HFF-Myc (cell line): ENCODE measurements at places on chromosomes 5 and 9.

DNA sequence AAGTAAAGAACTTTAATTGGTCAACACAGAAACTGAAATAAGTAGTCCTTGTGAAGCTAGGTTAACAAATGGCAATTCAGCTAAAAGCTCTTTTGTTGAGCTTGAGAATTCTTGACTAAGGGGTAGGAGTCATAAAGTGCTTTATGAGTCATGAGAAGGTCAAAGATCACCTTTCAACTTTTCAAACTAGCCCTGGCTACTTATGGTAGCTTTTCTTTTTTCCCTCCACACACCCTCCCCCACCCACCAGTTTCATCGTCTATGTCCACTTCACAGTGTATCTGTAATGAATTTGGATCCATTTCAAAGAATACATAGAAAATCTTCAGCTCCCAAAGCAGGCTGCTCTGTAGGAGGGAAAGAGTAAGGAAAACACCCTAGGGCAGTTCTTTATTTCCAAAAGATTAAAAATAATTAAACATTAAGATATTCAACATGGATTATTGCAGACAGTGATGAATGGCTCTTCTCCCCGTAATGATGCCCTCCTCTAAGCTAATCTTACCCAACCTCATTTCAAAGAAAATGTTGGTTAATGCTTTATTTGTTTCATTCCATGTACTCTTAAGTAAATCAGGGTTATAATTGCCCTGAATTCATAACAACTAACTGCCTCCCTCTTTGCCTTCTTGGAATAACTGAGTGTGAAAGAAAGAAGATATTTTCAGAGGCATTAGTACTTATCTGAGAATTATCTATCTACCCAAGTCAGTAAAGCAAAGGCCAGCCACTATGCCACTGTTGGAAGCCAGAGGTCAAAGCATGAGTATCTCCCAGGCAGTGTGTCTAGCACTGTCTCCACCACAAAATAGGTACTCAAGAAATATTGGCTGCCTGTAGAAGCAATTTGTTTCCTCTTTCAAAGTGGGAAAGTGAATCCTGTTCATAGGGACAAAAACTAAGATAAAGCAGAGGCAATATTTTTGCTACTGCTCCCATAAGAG lies 290.6 kb downstream of the PIK3R1 start:
- no peak for DNase-seq

DNA sequence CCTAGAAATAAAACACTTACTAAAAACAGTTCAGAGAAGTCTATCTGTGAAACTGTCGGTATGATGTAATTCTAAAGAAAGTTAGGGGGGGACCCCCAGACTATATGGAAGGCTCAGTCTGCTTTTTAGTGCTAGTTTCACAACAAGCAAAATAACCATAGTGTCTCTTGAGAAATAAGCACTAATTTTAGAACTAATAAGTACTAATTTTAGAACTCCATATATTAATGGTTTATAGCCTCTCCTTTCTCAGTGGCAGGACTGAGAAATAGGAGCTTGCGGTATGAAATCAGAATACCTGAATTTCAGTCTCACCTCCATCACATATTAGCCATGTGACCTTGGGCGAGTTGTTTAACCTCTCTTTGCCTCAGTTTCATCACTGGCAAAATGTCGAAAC lies 1.4 kb upstream of the PHF24 start:
- no peak for DNase-seq

- DNase-seq: no peak
These were observed 493.7 kb downstream of the ZNF608 start for GRCh38 chr5:124252747-124253146.

DNA sequence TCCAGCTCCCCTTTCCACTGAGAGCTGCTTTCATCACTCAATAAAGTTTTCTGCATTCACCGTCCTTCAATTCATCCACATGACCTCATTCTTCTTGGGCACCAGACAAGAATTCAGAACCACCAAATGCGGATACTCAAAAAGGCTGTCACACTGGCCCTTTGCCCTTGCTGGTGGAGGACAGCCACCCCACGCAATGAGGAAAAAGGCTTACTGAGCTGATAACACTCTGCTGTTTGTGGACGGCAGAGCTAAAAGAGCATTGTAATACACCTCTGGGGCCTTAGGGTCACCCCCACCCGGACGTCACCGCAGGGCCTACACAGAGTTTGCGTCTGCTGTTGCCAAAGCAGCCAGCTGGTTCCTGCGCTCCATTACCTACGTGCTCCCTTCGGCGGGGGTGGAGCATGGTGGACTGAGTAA lies 51.2 kb upstream of the ZNF608 start:
- no peak for DNase-seq

GRCh38 chr9:99244344-99245260 lies 22.5 kb downstream of the SEC61B start:
- DNase-seq: no peak

DNA sequence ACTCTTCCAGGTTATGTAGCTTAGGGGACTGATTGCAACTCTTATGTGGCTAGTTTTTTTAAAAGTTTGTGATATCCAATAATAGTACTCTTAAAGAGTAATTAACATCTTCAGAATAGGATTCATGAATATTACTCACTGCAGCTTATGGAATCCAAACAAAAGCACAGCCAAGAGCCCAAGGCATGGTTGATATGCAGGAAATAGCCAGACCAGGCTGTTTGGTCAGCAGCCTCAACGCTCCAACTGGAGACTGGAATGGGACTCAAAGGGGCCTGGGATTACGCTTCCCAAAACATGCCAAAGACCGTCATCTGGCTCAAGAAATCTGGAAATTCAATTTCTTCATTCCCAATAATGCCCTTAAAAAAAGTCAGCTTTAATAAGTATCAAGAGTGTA lies 268.6 kb downstream of the SEC61B start:
- DNase-seq: no peak

DNA sequence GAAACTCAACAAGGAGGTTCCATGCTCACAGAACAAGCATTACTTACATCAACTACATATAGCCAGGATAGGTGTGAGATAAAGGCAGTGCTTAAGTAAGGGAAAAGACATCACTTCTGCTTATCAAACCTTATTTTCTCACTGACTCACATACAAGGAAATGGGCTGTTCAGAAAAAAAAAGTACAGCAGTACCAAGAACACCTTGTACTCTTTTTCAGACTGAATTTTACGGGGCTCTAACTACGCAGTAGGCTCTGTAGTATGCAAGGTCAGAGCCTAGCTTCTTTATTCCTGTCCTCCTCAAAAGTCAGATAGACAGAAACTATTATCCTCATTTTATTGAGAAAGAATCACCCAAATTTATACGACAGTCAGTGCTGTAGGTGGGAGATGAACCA lies 5.8 kb downstream of the PSMB7 start:
- DNase-seq: no peak

DNA sequence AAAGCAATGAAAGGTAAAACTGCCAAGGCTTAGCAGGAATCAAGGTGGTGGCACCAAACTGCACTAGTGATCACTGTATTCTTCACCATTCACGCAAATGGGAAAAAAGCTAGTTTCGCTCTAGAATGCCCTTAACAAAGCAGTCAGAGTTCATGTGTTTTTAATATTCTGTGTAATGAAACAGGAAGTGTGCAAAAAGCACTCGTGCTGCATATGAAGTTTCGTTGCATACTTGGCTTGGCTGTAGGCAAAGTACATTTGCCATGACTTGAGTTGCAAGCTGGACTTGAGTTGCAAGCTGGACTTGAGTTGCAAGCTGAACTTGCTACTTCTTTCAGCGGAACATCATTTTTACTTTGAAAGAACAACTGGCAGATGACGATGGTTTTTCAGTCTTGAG lies 55.4 kb downstream of the FOXI1 start:
- DNase-seq: no peak

- DNase-seq: no peak
These were observed 95.0 kb downstream of the NR6A1 start for GRCh38 chr9:124676159-124676551.

- DNase-seq: peak; percentile 77
These were observed 178.0 kb downstream of the RFK start for GRCh38 chr9:76216161-76216649.

GRCh38 chr9:122223435-122223834 lies 5.3 kb downstream of the LHX6 start:
- DNase-seq: no peak

- DNase-seq: no peak
These were observed 693.2 kb upstream of the CHD1 start for GRCh38 chr5:99621772-99622681.

GRCh38 chr9:137785704-137786161 lies 91.8 kb upstream of the CACNA1B start:
- no peak for DNase-seq

GRCh38 chr5:136666970-136667620 lies 301.8 kb upstream of the TRPC7 start:
- DNase-seq: no peak

DNA sequence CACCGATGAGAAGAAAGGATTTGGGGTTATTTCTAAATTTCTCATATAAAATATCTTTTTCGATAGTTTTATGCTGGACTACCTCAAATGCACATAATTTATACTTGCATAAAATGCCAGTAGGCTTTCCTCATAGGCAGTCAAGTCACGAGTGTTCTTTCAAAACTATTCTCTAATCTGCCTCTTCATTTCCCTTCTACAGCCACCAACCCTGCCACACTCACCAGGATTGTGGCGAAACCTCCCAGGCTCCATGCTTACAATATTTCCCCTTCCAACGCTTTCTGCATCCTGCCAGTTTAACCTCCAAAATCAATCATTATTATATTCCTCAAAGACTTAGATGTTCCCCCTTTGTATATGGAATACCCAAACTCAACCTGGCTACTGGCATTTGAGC lies 65.4 kb downstream of the FRMD3 start:
- no peak for DNase-seq

DNA sequence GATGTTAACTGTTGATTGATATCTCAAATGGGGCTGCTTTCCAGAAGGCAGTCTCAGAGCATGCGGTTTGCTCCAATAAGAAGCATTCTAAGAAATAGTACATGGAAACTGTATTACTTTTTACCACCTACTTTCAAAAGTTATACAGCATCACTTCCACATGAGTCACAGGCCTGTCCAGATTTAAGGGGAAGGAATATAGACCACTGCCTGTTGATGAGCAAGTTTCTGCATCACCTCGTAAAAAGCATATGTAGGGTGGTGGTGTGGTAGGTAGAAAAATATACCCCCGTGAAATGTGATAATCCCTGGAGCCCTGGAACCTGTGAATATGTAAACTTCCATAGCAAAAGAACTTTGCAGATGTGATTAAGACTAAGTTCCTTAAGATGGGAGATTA lies 816.6 kb upstream of the CDH6 start:
- no peak for DNase-seq

DNA sequence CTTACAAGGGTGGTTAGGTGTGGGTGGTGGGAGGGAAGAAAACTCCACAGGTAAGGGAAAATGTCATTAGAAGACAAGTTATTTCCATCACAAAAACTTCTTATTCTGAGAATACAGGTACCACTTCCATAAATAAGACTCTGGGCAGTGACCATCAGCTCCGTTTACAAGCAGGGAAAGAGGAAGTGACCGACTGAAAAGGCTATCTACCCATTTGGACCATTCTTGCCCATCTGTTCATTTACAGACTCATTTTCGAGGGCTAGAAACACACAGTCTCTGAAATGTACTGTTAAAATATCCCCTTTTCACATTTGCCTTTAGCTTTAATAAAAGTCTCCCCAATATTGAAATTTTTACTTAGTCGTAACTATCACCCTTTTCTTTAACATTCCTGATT lies 79.5 kb downstream of the TTC39B start:
- DNase-seq: no peak
